Activated CD4-positive, alpha-beta T cell treated with anti-CD3 and anti-CD28 coated beads, Interleukin-2, amount 50 U/mL, for 24 hours (primary cell): ENCODE measurements at places on chromosomes 2 and 18.

GRCh38 chr2:48406116-48406515 is 123.8 kb upstream of the STON1 start:
- DNase-seq: no peak

GRCh38 chr2:203988500-203989260 is 52.1 kb downstream of the ICOS start:
- DNase-seq: no peak

DNA sequence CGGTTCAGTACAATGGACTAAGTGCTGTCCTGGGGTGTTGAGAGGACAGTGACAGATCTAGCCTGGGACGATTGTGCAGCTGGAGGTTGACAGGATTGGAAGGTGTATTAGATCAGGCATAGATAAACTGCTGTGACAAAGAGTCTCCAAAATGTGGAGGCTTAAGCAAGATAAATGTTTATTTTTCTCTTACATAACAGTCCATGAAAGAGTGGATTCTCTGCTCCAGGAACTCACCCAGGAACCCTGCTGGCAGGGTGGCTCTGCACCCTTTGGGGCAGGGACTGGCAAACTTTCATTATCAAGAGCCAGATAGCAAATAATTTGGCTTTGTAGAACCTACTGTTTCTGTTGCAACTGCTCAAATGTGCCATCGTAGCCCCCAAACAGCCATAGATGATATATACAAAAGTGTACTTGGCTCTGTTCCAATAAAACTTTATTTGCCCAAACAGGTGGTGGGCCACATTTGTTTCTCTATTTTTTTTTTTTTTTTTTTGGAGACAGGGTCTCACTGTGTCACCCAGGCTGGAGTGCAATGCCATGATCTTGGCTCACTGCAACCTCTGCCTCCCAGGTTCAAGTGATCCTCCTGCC is 9.7 kb downstream of the HRH4 start:
- no peak for DNase-seq

GRCh38 chr18:9181275-9181674 is 44.7 kb downstream of the ANKRD12 start:
- no peak for DNase-seq

- no peak for DNase-seq
Measured at GRCh38 chr2:9137379-9138150, 69.0 kb upstream of the ASAP2 start.

DNA sequence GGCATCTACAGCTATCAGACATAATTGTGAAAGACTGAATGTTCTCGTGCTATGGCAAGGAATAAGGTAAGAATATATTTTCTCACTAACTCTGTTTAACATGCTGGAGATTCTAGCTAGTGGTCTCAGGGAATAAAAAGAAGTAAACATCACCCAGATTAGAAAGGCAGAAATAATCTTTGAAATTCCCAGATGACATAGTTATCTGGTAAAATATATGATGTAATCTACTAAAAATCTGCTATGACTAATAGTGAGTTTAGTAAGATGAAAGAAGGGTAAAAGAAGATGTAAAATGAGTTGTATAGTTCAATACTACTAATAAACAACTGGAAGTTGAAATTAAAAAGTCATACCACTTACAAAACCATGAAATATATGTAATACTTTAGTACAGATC is 134.2 kb downstream of the DSC3 start:
- no peak for DNase-seq
